ENCODE measurements at places on chromosomes 7 and 10.

- DNase-seq: no peak
Measured at GRCh38 chr10:6542999-6543430, 37.1 kb downstream of the PRKCQ start.

DNA sequence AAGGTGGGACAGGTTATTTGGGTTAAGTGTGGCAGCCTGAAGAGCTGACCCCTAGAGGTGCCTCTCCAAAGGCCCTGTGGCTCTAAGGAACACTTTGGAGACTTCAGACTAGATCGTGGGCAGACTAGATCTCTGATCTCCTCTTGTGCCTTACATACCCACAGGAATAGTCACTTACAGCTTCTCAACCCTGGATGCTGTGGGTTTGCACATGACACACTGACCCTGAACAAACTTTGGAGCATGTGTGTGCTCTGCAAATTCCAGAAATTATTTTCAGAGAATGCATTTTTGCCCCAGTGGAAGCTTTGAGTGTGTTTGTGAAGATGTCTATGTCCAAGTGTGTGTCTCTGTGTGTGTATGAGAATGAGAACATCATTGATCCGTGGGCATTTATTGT lies 119.6 kb downstream of the EMX2 start:
- no peak for DNase-seq

- DNase-seq: no peak
Measured at GRCh38 chr10:98619446-98619845, 172.7 kb upstream of the HPS1 start.

DNA sequence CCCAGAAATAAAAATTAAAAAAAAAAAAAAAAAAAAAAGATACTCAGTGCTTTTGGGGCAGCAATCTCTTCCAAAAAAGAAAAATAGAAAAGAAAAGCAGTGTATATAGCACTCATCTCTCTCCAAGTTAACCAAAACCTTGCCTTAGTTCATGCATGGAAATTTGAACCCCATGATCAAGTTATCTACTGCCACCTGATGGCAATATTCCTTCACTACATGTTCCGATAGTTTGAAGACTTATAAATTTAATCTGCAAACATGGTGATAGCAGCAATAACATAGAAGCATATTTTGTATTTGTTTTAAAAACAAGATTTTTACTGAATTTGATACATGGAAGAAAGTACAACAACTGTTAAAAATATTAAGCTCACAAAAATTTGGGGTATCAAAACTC lies 48.6 kb upstream of the SLIT1 start:
- DNase-seq: no peak

DNA sequence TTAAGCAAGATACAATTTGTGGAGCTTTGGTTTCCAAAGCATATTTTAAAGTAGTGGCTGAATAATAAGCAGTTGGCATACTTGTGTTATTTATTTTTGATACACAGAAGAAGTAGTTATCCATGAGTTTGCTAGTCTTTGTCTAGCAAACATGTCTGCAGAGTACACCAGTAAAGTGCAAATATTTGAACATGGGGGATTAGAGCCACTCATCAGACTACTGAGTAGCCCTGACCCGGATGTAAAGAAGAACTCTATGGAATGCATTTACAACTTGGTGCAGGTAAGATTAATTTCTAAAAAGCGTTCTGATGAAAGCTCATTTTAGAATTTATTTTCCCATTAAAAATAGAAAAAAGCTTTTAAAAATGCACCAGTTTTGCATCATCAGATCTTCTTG lies 31.4 kb downstream of the ARMC3 start:
- DNase-seq: no peak

DNA sequence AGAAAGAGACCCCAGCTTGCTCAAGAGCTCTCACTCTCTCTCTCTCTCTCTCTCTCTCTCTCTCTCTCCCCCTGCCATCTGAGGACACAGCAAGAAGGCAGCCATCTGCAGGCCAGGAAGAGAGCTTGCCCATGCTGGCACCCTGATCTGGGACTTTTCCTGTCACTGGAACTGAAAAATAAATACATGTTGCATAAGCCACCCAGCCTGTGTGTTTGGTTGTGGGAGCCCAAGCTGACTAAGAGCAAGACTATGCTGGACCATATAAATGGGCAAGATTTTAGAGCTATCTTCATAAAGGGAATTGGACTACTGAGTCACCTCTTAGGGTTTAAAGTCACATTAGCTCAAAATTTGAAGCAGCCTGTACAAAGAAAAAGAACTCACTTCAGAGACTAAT lies 98.6 kb downstream of the SLC16A9 start:
- DNase-seq: no peak

DNA sequence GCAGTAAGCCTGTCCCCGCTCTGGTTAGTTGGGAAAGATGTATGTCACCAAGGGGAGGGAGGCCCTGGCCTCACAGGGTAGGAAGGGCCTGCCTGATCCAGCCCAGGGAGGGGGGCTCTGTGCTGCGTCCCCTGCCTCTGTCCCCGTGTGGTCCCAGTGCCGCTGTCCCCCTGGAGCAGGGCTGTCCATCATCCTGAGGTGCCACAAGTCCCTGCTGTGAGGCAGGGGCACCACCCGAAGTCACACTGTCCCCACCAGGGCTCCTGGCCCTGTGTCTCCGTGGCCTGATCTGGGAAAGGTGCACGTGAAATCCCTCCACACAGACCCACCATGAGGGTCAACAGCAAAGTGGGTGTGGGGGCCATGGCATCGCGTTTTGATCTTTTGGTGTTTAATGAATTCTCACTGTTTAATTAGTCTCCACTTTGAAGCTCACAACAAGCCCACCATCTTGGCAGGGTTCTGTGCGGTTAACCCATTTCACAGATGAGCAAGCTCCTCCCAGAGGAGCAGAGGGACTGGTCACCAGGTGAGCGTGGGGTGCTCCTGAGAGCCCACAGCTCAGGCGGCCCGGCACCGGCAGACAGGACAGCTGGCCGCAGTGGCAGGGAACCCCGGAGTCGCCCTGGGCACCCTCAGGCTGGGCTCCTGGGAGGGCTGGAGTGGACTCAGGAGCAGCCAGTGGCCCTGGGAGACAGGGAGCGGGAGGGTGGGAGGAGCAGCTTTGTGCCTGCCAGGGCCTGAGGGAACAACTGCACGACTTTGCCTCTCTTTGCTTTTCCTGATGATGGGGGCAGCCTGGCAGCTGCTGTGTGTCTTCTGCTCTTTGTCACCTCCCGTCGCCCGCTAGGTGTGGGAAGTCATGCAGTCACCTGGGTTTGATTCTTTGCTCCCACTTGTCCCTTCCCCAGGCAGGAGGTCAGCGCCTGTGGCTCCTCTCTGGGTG lies 12.0 kb upstream of the CRYGN start:
- no peak for DNase-seq

GRCh38 chr10:52701647-52702046 lies 70.9 kb downstream of the MBL2 start:
- no peak for DNase-seq
